Astrocyte of the hippocampus (primary cell): ENCODE measurements at places on chromosomes 16 and 17.

- DNase-seq = no peak
These were observed 5.1 kb upstream of the SOX8 start for GRCh38 chr16:976389-976931.

- peak; percentile 76 for DNase-seq
These were observed 1.1 kb downstream of the SOCS3 start for GRCh38 chr17:78358538-78359320.

DNA sequence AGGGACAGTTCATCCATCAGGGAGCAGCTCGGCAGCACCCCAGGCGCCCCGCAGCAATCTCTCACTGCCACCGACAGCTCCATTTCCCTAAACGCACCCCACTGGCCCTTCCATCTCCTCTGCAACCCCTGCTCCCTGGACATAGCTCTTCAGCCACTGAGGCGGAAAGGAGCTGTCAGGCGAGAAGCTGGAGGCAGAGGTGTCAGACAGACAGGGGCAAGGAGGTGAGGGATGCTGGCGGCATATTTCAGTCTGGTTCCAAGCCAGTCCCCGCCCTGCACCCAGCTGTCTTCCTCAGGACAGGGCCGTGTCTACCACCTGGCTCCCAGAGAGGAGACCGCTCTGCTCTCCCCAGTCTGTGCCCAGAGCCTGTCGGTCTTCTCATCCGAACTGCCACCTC lies 9.7 kb downstream of the ACLY start:
- no peak for DNase-seq

- no peak for DNase-seq
These were observed 134.3 kb downstream of the HAPSTR1 start for GRCh38 chr16:9225527-9226316.

GRCh38 chr16:4689091-4689671 lies 4.2 kb upstream of the NUDT16L1 start:
- DNase-seq = no peak

- peak; percentile 35 for DNase-seq
These were observed 22.2 kb downstream of the SOST start for GRCh38 chr17:43736389-43736788.

DNA sequence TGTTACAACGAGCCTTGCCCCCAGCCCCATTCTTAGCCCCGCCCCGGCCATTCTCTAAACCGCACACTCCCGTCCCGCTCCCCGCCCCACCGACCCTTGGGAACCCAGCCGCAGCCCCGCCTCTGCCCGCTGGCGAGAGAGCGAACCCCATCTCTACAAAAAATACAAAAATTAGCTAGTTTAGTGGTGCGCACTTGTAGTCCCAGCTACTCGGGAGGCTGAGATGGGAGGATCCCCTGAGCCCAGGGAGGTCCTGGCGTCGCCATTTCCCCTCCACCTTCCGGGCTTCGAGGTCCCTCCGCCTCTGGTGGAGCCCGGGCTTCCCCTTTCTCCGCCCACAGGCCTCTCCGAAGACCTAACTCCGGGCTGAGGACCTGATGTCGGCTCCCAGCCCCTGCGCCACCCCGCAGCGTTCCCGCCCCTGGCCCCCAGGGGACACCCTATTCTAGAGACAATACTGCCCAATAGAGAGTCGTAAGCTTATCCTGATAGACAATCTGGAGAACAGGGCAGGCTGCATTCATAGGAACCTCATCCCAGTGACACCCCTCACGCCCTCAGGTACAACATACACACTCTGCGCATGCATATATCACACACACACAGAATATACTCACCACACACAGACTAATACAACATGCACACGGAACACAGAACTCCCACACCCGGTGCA lies 480 bp upstream of the PROCA1 start:
- DNase-seq = peak; percentile 17

- no peak for DNase-seq
These were observed 66.7 kb downstream of the GTF3C1 start for GRCh38 chr16:27483088-27483437.

GRCh38 chr17:78242024-78242742 lies 10.8 kb downstream of the TMEM235 start:
- DNase-seq = no peak

GRCh38 chr16:82695806-82696205 lies 69.0 kb downstream of the CDH13 start:
- DNase-seq = no peak

DNA sequence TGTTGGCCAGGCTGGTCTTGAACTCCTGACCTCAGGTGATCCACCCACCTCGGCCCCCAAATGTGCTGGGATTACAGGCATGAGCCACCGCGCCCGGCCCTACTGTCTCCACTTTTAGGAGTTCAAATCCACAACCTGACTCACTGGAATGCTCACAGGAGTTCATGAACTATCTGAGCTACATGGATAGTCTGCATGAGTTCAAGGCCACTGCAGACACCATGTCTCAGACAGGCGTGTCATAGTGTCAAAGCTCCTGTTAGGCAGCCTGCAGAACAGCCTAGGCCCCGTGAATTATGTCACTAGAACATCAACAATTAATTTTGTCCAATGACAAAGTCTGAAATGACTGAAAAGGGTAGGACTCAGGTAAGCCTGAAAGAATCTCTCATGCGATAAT lies 38.3 kb upstream of the NDRG4 start:
- DNase-seq = no peak

DNA sequence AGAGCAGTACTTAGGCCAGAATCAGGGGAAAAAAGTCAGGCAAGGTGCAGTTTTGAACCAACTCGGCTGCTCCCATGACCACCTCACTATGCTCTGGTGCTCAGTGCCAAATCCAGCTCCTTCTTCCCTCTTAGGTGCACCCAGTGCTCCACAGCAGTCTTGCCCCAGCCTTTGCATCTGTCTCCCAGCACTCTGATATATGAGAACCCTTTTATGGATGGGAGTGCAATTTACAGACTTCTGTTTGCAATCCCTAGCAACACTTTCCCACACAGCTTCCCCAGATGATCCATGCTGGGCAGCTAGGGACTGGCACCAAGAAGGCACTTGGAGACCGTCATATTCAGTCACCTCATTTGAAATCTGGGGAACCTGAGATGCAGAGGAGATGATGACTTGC lies 267.9 kb upstream of the CCL2 start:
- DNase-seq = no peak

GRCh38 chr16:2484898-2485508 lies 10.1 kb downstream of the TBC1D24 start:
- no peak for DNase-seq

DNA sequence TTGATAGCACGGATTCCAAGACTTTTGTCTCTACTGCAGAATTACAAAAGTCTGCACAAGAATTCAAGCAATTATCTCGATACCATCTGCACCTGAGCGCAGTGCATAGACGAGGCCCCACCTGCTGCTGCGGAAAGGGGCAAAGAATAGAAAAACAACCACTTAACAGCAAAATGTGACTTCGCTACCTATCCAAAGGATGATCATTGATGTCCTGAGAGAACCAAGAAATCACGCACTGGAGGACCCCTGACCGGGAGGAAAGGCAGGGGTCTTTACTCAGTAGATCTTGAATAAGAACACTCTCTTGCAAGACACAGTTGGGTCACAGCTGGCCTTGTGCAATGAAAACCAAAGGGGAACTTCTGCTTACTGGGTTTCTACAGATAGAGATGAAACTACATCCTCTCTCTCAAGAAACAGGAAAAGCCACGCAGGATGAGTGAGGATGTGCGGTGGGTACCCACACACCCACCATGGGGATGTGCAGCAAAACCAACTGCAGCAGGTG lies 147.4 kb upstream of the RPH3AL start:
- DNase-seq = no peak

GRCh38 chr16:50275098-50275415 lies 8.7 kb downstream of the ADCY7 start:
- DNase-seq = no peak
